ENCODE measurements at places on chromosomes 5 and 9.

DNA sequence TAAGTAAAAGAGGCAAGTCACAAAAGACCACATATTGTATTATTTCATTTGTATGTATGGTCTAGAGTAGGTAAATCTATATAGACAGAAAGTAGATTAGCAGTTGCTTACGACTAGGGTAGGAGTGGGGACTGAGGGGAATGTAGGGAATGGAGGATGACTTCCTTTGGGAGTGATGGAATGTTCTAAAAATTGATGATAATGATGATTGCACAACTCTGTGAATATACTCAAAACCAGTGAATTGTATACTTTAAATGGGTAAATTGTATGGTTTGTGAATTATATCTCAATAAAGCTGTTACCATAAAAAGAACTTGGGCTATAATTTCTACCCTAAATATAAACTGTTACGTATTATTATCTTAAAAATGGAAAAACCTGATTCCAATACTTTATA lies 35.0 kb downstream of the ADAMTS6 start:
- no peak for DNase-seq

GRCh38 chr5:177066224-177066623 lies 20.5 kb upstream of the FGFR4 start:
- no peak for DNase-seq

DNA sequence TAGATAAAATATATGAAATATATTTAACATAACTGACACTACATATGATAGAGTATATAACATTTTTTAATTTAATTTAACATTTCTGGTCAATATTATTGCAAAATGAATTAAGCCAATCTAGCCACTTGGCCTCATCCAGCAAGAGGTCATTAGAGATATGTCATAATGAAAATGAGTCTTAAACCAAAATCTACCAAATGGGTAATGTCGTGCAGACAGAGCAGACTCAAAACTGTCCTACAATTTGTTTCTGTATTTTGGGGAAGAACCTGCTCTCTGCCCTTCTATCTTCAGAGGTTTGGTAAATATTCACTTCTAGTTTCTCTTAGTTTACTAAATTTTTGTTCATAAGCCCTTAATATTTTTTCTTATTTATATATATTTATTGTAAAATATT lies 61.4 kb downstream of the ARHGEF28 start:
- DNase-seq, result no peak

GRCh38 chr5:140969880-140970279 lies 3.6 kb downstream of the PCDHAC2 start:
- DNase-seq, result no peak

GRCh38 chr9:130932255-130933079 lies 6.6 kb downstream of the FIBCD1 start:
- DNase-seq, result no peak

DNA sequence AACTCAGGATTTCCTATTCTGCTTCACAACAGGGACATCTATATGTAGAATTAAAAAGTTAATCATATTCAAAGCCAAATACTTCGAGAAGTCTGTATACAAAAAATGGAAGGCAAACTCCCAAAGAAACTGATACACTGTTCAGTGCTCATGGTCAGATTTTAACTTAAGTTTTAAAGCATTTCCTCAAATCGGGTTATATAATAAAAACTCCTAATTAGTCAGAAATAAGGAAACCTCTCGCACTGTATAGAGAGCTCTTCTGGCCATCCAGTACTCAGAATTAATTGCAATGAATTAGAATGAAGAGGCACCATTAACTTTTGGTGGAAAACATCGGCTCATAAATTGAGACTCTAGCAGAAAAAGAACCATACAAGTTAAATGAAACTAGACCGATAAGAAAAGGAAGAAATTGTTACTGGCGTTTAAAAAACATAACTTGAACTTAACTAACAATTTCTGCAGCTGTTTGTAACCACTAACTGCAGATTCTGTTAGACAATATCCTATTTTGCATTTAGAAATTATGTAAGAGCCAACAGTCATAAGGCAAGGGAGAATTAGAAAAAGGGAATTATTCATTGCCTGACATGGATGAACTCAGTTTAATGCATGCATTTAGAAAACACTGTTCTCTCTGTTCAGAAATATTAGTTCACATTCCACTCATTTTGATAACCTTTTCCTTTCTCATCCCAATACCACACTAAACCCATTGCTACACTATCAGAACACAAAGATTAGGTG lies 96.6 kb downstream of the FNBP1 start:
- no peak for DNase-seq

GRCh38 chr5:123710031-123710430 lies 198.1 kb downstream of the CSNK1G3 start:
- no peak for DNase-seq

GRCh38 chr5:181114284-181114843 lies 16.6 kb downstream of the OR2V1 start:
- DNase-seq, result no peak

GRCh38 chr9:137277329-137278041 lies at the start of gene TOR4A:
Gene TOR4A, plus strand, starts transcription at chr9:137277726. Its CDS starts 964 bp downstream, at chr9:137278690.
- DNase-seq, result peak; percentile 88

DNA sequence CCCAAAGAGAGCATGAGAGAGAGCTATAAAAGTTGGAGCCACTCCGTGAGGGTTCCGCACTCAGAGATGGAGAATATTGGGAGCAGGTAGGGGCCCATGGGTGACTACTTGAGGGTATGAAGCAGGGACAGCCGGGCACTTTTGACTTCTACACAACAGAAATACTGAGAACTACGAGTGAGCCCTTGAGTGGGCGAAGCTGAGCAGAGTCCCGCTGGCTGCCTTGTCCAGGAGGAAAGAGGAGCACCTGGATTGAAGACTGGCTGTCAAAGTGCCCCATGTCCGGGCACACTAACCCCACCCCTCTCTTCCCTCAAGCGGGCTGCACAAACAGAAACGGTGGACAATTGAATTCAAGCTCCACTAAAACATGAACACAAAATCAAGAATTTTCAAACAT lies 33.6 kb downstream of the FYB1 start:
- no peak for DNase-seq

GRCh38 chr9:31799953-31800609 lies 584.4 kb upstream of the ACO1 start:
- DNase-seq, result peak; percentile 8
